ENCODE measurements at places on chromosomes 7 and 10.

- no peak for DNase-seq
Observed at GRCh38 chr10:126777714-126778113, 107.2 kb upstream of the C10orf90 start.

- DNase-seq, result no peak
Observed at GRCh38 chr10:36188080-36188453, 546.0 kb upstream of the FZD8 start.

DNA sequence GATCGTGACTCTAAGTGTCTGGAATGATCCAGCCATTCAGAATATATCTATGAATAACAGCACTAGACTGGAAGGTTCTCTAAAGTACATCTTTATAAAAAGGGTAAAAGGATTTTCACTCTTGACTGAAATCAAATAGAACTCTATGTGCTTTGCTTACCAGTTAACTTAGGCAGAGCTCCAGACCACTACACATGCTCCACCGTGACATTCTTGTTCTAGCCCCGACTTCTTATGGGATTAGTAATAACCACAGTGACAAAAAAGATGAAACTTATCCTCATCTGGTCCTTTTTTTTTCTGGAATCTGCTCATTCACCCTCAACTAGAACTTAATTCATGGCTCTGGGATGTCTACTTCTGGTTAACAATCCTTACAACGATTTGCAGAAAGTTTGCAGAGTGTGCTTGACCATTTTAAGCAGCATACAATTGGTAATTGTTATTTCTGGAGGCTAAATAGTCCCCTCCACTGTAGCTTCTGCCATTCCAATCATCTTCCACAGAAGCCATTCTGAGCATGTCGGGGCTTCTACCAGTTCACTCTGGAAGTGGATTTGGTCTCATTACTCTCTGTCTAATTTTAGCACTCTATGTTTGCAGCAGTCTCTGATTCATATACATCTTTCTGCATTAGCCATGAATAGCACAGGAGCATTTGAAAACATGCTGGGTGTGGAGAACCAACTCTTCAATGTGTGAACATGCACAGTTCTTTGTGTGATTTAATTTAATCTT lies 163.7 kb upstream of the CDC14C start:
- DNase-seq, result no peak

DNA sequence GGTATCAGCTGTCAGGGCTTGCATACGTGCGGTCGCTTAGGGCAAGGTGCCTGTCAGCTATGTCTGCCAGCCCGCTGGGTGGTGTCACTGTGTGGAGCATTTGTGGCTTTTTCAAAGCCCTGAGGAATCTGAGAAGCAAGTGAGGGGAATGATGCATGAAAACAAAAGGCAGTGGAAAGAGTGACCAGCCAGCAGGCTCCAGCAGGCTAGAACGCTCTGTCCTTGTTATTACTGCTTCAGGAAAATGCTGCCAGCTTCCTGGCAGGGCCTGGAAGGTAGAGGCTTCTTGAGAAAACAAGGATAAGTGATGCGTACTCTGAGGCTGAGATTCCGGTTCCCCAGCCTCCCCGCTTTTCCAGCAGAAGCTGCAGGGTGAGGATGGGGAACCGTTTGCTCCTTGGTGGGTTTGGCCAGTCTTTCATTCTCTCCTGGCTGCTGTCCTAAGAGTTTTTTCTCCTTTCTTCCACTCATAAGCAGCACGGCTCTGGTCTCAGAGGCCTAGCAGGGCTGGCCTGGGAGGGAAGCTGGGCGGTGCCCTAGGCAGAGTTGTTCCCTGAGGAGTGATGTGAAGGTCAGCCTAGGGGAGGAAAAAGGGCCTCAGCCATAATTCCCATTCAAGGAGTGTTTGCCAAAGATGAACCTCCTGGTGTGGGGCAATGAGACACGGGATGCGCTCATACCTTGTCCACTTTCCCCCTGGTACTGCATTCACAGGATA lies 42.8 kb upstream of the MKLN1 start:
- no peak for DNase-seq

GRCh38 chr7:50674896-50675835 lies 107.5 kb downstream of the GRB10 start:
- no peak for DNase-seq

GRCh38 chr7:107711301-107711700 lies 32.6 kb upstream of the CBLL1 start:
- no peak for DNase-seq

DNA sequence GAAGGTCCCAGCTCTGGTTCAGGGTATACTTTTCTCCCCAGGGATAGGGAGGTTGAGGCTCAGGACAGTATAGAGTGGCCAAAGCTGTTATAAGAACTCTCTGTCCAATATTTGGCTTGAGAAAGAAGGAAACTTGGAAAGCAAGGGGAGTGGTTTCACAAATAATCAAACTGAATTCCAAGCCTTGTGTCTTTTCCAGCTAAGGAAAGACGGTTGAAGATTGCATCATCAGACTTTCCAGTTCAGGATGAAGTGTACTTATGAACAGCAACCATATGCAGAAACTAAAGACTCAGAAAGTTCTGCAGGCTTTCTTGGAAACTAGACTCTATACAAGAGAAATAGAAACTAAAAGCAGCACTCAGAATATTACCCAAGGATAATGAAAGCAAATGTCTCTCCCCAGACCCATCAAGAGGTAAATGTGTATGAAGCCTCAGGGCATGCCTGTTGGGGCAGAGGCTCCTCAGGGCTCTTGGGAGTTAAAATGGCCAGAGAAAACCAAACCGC lies 46.4 kb downstream of the RAMP3 start:
- DNase-seq, result no peak

DNA sequence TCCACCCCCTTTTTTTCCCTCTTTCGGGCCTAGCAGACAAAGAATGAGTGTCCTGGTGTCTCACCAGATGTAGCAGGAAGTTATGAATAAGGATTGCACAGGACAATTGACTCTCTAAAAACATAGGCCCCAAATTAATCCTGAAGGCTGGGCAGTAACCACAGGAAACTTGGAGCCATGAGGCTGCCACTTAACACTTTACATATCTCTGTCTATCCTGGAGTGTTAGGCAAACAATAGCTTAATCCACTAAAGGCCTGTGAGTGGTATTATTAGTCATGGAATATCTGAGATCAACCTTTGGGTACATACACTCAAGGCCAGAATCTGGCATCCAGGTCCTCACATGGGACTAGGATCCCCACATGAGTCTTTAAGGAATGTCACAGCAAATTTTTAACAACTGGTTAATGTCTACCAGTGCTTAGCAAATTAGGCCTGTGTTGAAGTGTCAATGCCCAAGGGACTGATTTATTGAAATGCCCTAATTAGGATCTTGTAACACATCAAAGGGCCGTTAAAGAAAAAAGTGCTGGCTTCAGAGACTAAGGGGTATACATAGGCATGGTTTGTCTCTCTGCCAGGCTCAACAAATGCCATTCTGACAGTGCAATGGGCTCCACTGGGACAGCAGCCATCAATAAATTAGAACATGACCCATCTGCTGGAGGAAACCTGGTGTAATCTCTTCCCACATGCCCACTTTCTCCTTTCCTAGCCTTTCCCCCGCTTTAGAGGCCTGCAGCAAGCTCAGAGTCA lies 196.7 kb upstream of the TBX20 start:
- no peak for DNase-seq

GRCh38 chr10:27225642-27226257 lies 14.8 kb downstream of the ACBD5 start:
- no peak for DNase-seq

- DNase-seq, result no peak
Observed at GRCh38 chr10:44425466-44425865, 40.6 kb upstream of the CXCL12 start.

GRCh38 chr10:1411956-1412355 lies 325.4 kb downstream of the ADARB2 start:
- DNase-seq, result no peak

GRCh38 chr10:96838529-96838928 lies 6.4 kb downstream of the LCOR start:
- no peak for DNase-seq

Measured in activated T-cell treated with anti-CD3 and anti-CD28 coated beads, Interleukin-2, amount 50 U/mL, for 48 hours (primary cell).